ENCODE measurements at places on chromosomes 7 and 10.
A peak's percentile ranks its signal among the peaks of the same experiment; 100 is the strongest.

DNA sequence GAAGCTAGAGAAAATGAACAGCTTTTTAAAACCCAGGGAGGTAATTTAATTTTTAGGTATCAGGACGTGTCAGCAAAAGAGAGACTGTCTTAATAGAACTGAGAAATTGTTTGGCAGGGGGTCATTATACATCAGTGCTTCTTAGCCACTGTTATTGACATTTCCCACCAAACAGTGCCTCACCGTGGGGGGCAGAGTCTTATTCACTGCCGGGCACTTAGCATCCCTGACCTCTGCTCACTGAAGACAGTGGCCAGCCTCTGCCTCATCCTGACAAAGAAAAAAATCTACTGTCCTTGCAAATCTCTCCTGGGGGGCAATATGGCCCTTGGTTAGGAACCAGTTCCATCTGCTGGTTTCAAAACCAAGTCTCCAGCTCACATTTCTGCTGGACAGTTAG, 14.2 kb upstream of the MKI67 start:
- DNase-seq, result no peak

DNA sequence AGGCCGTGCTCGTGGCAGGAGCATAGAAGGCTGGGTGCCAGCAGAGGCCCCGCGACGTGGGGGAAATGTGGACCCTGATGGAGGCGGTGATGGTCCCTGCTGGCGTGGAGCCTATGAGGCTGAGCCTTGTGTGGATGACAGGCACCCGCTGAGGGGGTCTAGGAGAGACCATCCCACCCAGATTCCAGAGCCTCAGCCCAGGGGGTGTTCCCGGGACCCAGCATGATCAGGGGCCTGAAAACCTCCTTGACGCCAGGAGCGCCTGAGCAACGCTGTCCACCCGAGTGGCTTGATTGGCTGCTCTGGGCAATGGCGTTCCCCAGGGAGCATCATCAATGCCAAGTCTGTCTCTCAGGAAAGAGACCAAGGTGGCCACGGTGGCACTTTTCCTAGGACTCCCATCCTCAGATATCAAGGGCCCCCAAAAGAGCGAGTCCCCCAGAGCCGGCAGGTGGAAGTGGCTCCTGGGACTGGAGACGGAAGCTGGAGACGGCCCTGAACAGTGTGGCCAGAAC, 61.1 kb downstream of the PWWP2B start:
- DNase-seq, result no peak

DNA sequence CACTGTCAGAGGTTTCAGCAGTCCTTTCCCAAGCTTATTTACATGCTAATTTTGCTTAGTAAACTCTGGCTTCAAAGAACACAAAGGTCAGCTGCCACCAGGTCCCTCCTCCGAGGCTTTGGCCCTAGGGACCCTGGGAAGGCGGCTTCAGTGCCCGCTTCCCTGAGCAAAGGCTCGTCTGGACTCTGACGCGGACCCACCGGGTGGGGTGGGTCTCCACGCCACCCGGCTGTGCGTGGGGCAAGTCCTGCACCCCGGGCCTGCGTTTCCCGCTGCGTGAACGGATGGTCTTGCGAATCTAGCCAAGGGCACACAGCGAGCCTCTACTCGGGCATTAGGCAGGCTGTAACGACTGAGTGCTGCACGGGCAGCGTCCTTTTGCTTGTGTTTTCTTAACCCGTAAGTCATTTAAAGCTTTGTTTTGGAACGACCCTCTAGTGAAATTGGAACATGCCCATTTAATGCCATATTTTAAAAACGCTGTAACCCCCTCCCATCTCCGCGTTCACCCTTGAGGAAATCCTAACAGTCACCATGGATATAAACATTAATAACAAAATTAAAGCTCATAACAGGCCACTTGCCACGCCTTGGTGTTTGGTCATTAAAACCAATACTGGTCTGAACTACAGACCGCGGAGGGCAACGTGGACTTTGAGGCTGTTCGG, 828 bp downstream of the BNIP3 start:
- peak; percentile 25 for DNase-seq

GRCh38 chr10:13016426-13016825, 14.9 kb upstream of the CCDC3 start:
- peak; percentile 19 for DNase-seq

DNA sequence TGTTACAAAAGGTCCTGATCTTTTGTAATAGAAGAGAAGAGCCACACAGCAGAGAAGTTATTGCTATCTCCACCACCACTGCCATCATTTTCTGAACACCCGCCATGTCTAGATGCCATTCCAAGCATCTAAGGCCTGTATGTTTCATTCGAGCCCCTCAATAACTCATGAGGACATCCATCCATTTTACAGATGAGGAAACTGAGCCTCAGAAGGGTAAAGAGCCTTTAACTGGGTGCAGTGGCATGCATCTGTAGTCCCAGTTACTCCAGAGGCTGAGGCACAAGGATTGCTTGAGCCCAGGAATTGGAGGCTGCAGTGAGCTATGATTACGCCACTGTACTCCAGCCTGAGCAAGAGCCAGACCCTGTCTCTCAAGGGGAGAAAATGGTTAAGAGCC, 39.3 kb downstream of the UBE2H start:
- DNase-seq, result no peak

Measured in muscle of leg (tissue), 16 donors.